ENCODE measurements at places on chromosomes 3 and 15. TPM values are rescaled to one million over a fixed set of nuclear protein-coding genes. Genes with fewer than 3 reads are reported as not detected.

DNA sequence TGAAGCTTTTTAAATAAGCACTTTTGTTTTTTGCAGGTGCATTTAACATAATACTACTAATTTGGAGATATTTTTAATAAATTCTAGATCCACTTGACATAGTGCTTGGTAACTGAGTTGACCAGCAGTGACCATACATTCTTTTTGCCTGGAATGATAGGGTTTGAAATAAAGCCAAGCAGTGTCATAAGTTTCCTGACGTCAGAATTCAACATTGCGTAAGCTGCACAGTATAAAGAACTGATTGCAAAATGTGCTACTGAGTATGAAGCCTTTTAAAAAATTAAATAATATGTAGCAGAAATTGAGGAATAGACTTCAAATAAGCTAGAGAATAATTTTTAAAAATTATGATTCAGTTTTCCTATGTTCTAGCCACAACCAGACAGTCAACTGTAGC is 454.6 kb upstream of the ARPP21 start:
- no peak for DNase-seq

DNA sequence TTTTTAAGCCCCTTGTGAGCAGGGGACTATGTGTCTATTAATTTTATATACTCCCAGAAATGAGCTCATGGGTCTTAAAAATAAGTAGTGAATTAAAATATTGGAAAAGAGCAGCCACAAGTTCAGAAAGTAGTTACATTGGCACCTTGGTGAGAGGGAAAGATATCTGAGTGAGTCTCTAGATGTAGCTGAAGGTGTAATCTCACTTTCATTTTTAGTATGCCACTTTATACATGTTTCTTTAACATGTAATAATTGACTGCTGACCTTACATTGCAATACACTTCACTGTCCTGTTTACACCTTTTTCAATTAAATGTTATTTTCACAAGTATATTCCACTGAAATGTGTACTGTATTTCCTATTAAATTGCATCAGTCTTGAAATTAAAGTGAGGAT is 12.1 kb upstream of the PAK6 start:
- DNase-seq = no peak

VGLL3 gene
- polyA plus RNA-seq = not detected

DPH6 gene
- polyA plus RNA-seq = 13.6 TPM

SEMA6D gene
- polyA plus RNA-seq = not detected
